ENCODE measurements at places on chromosomes 6 and 20.
A peak's percentile ranks its signal among the peaks of the same experiment; 100 is the strongest.

GRCh38 chr20:38217791-38218565 lies 42.6 kb downstream of the KIAA1755 start:
- DNase-seq = no peak

DNA sequence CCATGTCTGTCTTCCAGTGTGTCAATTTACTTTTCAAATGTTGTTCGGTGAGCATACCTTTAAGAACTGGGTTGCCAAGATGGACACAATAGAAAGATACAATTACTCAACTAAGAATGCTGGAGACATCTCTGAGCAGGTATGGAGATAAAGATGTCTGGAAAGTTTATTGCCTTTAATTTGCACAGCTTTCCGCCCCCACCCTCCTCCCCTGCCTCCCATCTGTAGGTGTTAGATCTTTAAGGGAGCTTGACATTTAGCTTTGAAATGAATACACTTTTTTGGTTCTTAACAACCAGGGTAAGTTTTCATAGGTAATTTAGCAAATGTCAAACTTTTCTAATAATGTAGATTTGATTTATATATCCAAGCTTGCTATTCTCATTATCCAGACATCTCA lies 104.4 kb downstream of the BTBD3 start:
- DNase-seq = no peak

DNA sequence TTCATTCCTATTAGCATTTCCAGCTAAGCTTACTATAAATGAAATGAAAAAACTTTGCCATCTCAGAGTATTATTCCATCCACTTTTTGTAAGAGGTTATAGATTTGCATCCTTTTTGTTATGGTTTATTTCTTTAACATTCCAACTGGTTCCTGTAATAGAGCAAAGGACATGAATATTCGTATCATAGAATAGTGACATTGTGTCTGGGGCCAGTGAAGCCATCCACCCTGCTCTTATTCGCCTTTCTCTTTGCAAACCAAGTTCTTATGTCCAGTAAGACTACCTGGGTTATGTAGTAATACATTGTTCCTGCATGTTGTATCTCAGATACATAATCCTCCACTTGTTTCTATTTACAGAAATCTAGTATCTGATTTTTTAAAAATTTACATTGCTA lies 43.1 kb downstream of the DCBLD1 start:
- DNase-seq = no peak

DNA sequence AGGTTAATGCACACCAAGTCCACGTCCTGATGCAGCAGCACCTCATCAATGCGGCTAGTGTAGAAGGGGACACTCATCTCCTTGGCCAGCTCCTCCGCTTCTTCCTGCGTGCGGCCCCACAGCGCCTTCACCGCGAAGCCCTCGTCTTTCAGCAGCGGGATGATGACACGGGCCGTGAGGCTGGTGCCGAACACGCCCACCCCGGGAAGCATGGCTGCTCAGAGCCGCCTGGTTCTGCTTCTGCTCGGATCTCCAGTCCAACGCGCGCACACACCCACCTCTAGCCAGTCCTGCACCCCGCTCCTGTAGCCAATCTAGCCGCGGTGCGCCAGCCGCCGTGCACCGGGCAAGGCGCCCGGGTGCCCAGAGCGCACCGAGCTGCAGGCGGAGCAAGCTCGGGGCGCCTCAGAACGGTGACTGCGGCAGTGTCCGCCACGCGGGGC lies 700 bp downstream of the GFOD1 start:
- no peak for DNase-seq

DNA sequence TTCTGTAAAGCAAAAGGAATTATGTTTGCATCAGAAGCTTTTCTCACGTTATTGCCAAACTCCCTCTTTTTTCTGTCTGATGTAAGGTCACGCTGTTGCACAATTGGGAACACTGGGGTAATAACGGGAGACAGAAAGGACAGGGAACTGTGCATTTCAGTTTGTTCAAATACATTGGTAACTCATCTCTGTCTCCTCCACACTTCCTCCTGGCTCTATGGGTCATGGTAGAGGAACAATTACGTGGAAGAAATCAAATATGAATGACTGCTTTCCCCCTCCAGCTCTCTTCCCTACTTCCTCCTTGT lies 132.2 kb upstream of the TNFAIP3 start:
- no peak for DNase-seq

DNA sequence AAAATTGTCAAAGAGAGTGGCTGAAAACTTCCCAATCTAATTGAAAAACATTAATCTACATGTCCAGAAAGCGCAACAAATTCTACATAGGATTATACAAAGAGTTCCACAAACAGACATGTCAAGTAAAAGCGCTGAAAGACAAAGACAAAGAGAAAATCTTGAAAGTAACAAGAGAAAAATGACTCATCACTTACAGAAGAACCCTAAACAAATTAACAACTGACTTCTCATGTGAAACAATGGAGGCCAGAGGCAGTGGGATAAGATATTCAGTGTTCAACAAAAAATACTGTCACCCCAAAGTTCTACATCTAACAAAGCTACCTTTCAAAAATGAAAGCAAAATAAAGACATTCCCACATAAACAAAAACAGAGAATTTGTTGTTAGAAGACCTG lies 2.0 kb upstream of the POM121L2 start:
- DNase-seq = no peak

DNA sequence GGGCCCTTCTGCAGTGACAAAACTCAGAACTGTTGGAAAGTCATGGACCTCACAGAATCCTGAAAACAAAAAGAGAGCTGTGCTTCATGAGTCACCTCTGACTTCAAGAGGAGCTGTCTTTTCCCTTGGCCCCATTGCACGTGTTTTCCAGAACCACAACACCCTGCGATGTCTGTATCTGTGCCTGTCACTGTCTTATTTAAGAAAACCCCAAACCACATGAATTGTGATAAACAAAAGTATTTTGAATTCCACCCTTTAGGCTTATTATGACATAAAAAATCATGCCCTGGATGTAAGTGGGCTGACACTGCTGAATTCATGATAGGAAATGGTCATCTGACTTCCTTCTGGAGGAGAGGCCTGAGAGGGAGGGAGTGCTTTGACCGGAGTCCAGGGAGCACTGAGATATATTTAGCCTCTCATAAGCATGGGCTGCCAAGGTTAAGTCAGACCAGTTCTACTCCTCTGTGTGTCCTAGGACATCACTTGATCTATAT lies 96.4 kb upstream of the DUSP22 start:
- no peak for DNase-seq

- DNase-seq = no peak
Observed at GRCh38 chr6:92682516-92683398, 736.6 kb downstream of the EPHA7 start.

DNA sequence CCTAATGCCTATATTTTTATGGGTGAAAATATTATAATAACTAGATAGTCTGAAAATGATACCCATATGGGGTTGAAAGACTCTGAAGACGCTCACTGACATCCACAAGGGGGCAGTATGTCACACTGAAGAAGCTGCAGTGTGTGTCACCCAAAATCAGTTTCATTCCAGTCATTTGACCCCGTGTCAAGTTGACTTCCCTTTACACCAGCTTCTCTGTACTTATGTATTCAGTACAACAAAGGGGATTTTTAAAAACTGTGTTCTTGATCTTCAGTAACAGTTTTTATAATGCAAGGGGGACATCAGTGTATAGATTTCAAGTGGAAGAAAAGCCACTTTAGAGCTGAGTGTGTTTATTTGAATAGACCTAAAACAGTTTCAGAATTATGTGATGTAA lies 19.3 kb downstream of the FAXC start:
- peak; percentile 33 for DNase-seq

DNA sequence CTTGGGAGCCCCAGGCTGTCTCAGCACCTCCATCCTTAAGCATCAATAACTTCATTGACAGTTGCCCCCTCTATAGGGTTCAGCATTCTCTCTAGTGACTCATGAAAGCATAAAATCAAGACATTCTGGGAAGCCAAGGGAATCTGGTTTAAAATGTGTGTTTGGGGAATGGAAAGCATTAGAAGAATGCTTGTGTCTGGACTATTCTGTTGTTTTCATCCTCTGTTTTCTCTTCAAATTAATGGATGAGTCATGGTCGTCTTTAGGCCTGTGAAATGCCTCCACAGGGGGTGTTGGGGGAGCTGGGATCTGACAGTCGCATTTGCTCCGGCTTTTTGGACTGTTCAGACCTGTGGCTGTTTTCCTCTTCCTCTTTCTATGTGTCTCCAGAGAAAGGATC lies 279.7 kb downstream of the CDC5L start:
- DNase-seq = no peak

- DNase-seq = no peak
Observed at GRCh38 chr6:104688283-104688969, 171.3 kb downstream of the HACE1 start.

DNA sequence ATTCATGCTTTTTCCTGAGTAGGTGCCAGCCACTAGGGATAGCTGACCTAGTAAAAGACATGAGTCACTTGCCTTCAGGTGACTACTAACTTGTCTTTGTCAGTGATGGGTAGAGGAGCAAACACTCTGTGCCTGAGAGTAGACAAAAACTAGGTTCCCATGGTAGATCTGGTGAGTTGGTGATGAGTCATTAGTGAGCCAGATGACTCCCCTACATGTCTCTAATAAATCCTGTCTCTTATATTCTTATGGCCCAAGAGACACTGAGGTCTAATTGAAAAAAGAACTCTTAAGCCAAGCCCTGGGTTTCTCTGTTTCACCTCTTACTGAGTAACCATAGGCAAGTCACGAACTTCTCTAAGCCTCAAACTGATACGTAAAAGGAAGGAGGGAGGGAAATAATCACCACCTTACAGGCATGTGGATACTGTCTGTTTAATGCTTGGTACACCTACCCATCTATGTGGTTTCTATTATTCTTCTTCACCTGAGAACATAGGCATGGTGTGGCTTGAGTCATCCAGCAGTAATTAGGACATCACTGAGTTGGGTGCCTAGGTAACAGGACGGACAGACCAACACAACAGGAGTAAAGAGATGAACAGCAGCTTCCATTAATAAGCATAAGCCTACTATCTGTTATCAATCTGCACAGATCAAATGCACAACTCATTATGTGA lies 20.3 kb downstream of the TTPAL start:
- no peak for DNase-seq

- DNase-seq = no peak
Observed at GRCh38 chr20:53381568-53382262, 211.9 kb downstream of the ZNF217 start.

DNA sequence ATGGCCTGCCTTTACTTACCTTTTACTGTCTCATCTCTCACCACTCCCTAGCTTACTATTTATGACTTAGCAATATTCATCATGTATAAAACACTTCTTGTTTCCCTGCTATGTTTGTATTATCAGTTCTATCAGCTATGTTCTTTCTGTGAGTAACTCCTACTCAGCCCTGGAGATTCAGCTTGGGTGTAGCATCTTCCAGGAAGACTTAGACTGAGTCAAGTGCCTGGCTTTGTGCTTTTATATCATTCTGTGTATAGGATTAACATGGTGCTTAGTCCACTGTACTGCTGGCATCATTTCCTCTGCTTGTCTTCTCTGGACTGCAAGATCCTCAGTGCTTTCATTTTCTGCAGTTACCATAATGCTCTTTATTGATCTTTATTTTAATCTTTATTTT lies 257.8 kb downstream of the BTBD3 start:
- no peak for DNase-seq

- DNase-seq = no peak
Observed at GRCh38 chr6:72933233-72933632, 292.1 kb downstream of the KHDC1L start.

GRCh38 chr6:2641044-2641725 lies 109.5 kb downstream of the MYLK4 start:
- no peak for DNase-seq

- no peak for DNase-seq
Observed at GRCh38 chr20:58891718-58892140, 39.2 kb downstream of the GNAS start.

GRCh38 chr6:106849120-106849519 lies 125.4 kb downstream of the CD24 start:
- no peak for DNase-seq

GRCh38 chr6:89580997-89581666 lies 57.4 kb downstream of the LYRM2 start:
- DNase-seq = no peak
